ENCODE measurements at places on chromosomes 12 and 14.

- no peak for DNase-seq
Observed at GRCh38 chr14:105005329-105005928, 15.5 kb downstream of the CDCA4 start.

DNA sequence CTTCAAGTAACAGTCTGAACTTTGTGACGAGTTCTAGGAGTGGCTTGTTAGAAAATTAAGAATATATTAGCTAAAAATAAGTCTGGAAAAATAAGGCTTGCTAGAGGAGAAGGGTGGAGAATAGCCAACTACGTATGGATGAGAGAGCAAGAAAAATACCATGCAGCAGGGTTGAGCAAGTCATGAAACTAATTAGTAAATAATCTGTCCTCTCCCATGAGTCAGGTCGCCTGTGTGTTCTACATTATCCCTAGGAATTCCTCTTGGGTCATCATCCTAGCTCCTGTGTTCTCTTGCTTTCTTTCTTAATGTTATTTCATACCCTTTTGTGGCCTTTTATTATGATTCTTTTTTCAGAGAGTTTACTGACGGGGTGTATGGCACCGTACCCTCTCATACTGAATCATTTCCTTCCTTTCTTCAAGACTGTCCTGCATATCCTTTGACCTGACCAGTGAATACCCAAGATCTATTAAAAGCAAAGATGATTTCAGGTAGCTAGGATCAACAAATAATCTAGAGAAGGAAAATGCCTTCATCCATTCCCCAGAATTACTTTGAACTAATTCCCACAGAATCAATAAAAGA is 177.2 kb upstream of the NPAS3 start:
- DNase-seq, result no peak

- no peak for DNase-seq
Observed at GRCh38 chr12:124346425-124347168, 51.7 kb downstream of the RFLNA start.

DNA sequence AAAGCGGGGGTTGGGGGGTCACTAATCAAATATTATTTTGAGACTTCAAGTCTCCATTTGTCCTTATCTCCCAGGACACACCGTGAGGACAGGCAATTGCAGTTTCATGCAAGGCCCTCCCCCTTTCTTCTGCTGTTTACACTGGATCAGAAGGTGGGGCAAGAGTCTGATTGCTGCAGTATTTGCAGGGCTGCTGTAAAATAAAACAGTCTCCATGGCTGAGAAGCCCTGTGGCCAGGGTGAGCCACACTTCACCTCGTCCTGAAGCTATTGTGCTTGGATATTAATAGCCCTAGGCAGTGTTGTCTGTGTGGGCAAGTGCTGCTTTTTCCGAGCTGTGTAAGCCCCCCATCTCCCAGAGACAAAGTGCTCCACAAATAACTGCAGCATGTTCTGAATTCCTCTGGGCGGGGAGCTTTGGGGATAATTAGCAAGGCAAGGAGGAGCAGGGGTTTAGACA is 187.4 kb upstream of the NTF3 start:
- DNase-seq, result no peak
